ENCODE measurements at places on chromosomes 13 and 19.

- DNase-seq: no peak
These were observed 1646.9 kb upstream of the SPRY2 start for GRCh38 chr13:81987677-81988357.

GRCh38 chr19:2820112-2820702 is 539 bp downstream of the ZNF554 start:
- DNase-seq: peak; percentile 21

- DNase-seq: no peak
These were observed 27.6 kb downstream of the C19orf47 start for GRCh38 chr19:40320558-40320935.

GRCh38 chr13:113765564-113765910 is 6.5 kb downstream of the TMEM255B start:
- no peak for DNase-seq

- DNase-seq: no peak
These were observed 33.3 kb downstream of the IGFL2 start for GRCh38 chr19:46181388-46181779.

GRCh38 chr13:109160357-109160756 is 530.9 kb downstream of the MYO16 start:
- no peak for DNase-seq

- DNase-seq: no peak
These were observed 17.1 kb upstream of the DPY19L3 start for GRCh38 chr19:32388393-32388855.

- no peak for DNase-seq
These were observed 23.4 kb upstream of the CEACAM21 start for GRCh38 chr19:41552558-41552957.

- peak; percentile 85 for DNase-seq
These were observed 918 bp upstream of the LHB start for GRCh38 chr19:49017666-49018351.

DNA sequence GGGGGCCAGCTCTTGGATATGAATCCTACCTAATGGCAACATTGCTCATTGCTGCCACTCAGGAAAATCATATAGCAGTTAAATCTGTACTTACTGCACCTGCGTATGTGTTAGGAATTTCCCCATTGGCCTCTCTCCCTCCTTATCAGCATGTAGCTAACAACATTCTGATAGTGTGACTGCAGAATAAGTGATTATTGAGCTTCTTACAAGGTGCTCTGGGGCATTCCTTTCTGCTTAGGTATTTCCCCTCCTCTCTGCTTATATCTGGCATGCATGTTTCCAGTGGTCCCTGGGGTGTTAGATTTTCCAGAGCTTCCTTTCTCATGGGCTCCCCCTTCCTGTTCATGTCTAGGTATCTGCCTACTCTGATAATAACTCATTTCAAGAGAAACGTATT is 414.1 kb upstream of the SLITRK1 start:
- no peak for DNase-seq

GRCh38 chr13:94480672-94481145 is 1.2 kb upstream of the DCT start:
- DNase-seq: no peak

DNA sequence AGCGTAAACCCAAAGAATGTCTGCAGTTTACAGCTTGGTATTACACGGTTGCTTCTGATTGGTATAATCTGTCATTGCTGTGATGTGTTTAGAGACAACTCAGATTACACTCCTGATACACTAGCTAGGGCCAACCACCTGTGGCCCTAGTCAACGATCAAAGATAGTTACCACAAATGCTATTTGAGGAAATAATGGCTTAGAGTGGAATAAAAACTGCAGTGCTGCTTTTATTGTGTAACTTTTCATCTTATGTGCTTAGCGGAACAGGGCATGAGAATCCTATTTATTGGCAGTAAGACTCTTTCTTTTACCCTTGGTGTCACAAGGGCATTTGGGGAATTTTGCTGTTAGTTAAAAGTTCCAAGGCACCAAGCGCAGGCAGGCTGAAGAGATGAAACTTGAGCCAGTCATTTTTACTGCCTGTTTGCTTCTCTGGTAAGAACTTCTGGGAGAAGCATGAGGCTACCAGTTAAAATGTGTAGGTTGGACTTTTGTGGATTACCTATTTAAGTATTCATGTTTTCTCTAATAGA is 363.3 kb downstream of the KCNRG start:
- no peak for DNase-seq

GRCh38 chr13:40340368-40341095 is 325.9 kb downstream of the FOXO1 start:
- DNase-seq: no peak

DNA sequence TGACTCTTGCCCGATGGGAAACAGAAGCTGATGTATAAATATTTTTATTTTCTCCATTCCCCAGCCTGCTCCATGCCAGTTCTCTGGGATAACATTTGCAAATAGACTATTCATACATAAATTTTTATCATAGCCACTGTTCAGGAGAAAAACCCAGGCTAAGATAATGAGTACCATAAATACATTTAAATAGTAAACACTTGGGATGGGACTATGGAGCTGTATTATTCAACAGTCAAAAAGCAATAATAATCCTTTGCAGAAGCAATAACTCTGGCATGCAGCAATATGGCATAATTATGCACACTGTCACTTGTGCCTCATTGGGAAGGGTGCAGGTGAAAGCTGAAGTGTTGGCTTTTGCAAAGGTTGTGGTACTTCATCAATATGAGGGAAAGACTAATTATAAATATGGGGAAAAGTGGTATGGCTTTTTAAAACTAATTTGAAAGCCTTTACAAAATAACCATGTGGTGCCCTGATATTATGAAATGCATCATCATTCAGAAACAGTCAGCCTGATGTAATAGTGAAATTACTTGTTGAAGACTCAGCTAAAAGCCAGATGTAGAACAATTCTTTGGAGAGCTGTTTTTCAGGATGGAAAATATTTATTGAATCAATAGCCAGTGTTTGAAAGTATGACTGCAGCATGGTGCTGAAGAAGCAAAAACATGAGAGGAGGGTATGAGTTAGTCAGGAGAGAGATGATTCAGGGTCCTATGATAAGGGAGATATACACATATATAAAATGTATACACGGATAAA is 2476.7 kb downstream of the PCDH9 start:
- DNase-seq: no peak

- DNase-seq: no peak
These were observed 275.9 kb downstream of the ZNF536 start for GRCh38 chr19:30647891-30648720.

GRCh38 chr13:44237276-44237767 is 136.3 kb upstream of the SERP2 start:
- no peak for DNase-seq

- no peak for DNase-seq
These were observed 2.4 kb downstream of the CCDC194 start for GRCh38 chr19:17391371-17392151.

GRCh38 chr13:110771194-110771593 is 57.7 kb downstream of the ING1 start:
- no peak for DNase-seq

- no peak for DNase-seq
These were observed 145.7 kb downstream of the LIG4 start for GRCh38 chr13:108069521-108070210.

- DNase-seq: no peak
These were observed 190.1 kb upstream of the KLF12 start for GRCh38 chr13:74324338-74324737.

GRCh38 chr13:105139048-105139379 is 1396.4 kb downstream of the EFNB2 start:
- no peak for DNase-seq

- no peak for DNase-seq
These were observed 25.3 kb upstream of the MIER2 start for GRCh38 chr19:369876-370275.

- DNase-seq: no peak
These were observed 12.5 kb downstream of the DDA1 start for GRCh38 chr19:17321655-17322489.

- no peak for DNase-seq
These were observed 460 bp downstream of the KMT5C start for GRCh38 chr19:55339889-55340783.

DNA sequence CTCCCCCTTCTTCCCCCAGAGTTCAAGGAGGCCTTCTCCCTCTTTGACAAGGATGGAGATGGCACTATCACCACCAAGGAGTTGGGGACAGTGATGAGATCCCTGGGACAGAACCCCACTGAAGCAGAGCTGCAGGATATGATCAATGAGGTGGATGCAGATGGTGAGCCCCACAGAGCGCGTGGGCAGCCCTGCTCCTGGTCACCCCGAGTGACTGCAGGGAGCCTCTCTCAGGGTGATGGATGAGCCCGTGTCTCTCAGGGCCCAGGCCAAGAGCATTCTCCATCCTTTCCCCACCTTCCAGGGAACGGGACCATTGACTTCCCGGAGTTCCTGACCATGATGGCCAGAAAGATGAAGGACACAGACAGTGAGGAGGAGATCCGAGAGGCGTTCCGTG is 7.0 kb downstream of the CALM3 start:
- no peak for DNase-seq

Measured in GM19239 (cell line).